ENCODE measurements at places on chromosomes 1 and 21.

DNA sequence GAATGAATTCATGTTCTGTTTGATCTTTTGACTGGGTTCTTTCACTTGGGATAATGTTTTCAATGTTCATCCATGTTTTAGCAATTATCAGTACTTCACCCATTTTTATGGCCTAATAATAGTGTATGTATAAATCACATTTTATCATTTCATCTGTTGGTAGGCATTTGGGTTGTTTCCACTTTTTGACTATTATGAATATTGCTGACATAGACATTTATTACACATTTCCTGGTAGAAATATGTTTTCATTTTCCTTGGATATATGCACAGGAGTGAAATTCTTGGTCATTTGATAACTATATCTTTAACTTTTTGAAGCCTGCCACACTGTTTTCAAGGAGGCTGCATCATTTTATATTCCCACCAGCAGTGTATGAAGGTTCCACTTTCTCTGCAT, 79.8 kb downstream of the AXDND1 start:
- DNase-seq = no peak

DNA sequence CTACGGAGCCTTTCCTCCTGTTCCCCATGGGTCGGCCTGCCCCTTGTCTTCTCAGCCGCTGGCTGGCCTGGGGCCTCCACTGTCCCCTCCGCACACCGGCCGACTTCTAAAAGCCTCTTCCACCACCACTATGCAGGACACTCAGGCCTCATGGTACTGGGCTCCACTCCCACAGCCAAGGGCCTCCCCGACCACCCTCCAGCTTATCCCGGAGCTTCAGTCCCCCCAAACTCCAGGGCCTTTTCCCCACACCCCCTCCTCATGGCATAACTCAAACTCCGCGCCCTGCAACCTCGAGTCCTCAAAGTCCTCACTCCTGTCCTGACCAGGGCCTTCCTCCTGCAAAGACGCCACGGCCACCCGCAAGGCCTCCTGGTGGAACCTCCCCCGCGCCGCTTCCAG, 2.0 kb downstream of the LRRC41 start:
- no peak for DNase-seq

GRCh38 chr21:44687671-44688070, 5.7 kb upstream of the KRTAP12-1 start:
- DNase-seq = no peak

- DNase-seq = no peak
Observed at GRCh38 chr1:109819906-109820305, 56.2 kb upstream of the EPS8L3 start.

DNA sequence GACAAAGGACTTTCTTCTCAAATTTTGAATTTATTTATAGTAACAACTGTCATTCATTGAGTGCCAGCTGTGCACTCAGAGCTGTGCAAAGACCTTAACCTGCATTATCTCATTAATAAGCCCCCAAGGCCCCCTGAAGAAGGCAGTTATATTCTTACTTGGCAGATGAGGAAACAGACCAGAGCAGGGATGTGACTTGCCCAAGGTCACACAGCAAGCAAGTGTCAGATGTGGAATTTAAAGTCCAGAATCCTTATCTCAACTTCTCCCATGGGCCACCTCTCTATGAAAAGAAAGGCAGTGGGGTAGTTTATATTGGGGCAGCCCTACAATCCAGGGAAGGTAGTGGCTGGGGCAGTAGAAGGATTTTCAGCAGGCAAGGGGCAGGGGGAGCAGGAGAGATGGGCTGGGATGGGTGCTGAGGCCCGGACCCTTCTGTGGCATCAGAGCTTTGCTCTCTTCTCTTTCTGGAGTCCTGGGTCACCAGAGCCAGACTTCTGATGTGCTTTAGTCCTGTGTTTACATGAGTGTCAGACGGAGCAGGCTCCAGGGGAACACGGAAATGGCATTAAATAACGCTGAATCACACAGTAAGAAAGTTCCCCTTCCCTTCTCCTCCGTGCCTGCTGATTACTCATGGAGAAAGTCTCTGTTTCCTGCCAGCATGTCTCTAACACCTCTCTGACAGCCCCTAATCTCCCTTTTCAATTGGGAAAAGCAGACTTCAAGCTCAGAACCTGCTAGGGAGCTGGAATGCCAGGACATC, 39.5 kb downstream of the EPHB2 start:
- DNase-seq = no peak

- DNase-seq = no peak
Observed at GRCh38 chr1:209601809-209602657, 18.5 kb downstream of the CAMK1G start.

DNA sequence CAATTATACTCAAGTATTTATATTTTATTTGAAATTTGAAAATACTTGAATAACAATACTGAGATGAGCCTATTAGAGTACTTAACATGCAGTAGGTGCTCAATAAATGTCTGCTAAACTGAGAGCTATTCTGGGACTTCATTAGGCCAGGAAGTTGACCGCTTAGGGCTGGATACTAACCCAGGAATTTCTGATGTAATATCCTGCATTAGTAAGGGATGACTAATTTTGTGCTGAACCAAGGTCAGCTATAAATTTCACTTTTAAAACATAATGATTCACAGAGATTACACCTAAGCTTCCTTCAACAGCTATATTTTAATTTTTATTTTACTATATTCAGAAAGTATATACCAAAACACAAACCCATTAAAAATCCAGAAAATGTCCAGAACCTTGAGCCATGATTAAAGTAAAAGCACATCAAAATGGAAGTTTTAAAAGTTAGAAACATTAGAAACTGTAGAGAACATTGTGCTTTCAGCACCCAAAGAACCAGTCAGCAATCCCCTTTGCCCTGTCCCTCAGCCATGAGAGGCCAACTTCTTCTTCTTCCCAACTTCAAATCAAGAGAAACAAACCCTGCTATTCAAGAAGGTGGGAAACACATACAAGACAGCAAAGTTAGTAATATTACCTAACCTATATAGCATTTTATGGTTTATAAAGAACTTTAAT, 35.4 kb downstream of the WNT2B start:
- DNase-seq = no peak

Data from stimulated activated CD8-positive, alpha-beta memory T cell treated with anti-CD3 and anti-CD28 coated beads, Interleukin-12 subunit alpha, Interleukin-12 subunit beta, amount 100 ng/mL, for 1 hour (primary cell).